ENCODE measurements at places on chromosomes 1 and 21.
A peak's percentile ranks its signal among the peaks of the same experiment; 100 is the strongest.

GRCh38 chr1:6016191-6016865 is 24.1 kb upstream of the NPHP4 start:
- no peak for DNase-seq

- no peak for DNase-seq
Measured at GRCh38 chr1:207155028-207155427, 51.0 kb downstream of the C4BPA start.

DNA sequence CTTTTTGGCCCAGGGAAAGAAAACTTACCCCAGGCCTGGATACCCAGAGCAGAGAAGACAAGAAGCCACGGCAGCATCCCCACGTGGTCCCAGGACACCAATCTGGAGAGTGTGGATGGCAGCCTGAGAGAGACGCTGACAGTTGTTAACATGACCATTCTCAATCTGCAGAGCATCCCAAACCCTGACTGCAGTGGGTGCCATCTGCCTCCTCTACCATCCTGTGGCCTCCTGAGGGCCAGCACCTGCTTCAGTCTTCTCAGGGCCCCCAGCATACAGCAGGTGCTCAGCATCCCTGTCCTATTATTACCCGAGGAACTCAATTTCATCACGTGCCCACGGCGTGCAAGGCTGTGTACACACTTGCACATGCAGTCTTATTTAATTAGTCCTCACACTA is 785 bp downstream of the PGLYRP4 start:
- DNase-seq: no peak

DNA sequence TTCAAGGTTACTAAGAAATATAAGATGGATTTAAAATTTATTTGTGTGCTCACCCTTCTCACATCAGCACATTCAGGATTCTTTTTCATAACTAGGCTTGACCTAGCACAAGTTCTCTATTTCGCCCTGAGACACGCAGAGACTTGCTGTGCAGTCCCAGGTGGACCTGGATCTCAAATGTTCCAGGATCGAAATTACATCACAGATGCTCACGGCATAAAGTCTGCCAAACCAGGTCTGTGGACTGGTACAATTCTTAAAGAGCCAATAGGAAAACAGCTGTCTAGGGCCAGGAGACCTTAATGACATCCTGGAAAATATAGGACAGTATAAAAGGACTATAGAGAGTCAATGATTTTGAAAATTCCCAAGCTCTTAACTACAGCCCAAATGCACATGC is 2.2 kb downstream of the PGBD5 start:
- DNase-seq: no peak

DNA sequence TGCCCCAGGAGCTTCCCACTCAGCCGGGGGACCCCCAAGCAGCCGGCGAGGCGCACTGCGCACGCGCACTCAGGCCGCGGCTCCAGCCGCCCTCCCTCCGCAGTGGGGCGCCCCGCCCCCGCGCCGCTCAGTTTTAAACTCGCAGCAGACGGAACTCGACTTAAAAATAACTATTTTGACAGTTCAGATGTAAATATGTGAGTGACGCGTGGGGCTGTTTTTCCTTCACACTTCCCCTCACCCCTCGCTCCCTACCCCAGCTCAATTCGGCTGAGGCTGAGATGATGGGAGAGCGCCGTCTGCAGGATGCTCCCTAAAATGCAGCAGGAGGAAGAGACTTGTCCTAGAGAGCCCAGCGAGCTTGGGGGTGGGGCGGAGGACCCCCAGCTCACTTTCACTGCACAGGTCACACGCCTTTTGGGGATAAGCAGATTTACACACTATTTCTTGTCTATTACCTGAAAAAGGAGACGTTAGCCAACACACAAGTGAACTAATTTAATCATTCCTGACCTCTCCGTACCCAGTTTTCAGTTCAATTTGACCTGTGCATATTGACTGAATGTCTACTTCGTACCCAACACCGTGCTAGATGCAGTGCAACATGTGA is 8.9 kb upstream of the LEMD1 start:
- DNase-seq: peak; percentile 43

DNA sequence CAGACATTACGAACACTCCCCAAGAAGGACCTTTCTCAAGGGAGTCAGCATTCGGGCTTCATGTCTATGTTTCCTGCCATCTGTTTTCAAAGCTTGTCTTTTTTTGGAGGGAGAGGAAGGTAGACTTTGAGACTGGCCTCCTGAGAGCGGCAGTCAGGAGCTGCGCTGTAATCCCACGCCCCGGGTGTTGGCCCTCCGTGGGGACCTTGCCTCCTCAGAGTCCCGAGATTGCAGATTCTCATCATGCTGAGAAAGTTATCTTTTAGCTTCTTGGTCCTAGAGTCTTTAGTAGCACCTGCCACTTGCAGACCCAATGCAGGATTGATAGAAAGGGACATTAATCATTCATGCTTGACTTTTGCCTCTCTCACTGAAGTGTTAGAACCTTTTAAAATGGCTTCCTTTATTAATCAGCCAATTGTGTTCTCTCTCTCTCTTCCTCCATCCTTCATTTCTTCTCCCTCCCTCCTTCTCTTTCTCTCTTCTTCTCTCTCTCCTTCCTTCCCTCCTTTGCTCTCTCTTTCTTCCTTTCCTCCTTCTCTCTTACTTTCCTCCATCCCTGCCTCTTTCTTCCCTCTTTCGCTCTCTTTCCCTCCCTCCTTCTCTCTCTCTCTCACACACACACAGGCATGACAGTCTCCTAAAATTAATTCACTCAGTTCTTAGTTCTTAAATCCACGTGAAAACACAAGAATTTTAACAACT is 25.2 kb upstream of the GNPAT start:
- no peak for DNase-seq

DNA sequence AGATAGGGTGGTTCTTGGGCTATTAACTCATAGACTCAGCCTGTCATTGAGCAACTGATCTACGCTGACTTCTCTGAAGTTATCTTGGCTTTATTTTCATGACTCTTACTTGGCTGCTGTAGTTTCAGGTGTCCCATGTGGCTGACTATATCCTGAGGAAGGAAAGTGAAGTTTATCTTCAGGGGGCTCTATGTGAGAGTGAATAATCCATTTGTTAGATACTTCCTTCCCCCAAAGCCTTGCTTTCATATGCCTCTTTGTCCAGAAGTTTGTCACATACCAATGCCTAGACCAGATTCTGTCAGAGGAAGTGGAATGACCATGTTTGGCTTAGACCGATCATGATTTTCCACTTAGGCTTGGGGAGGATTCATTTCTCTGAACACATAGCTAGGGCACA is 27.9 kb upstream of the C1orf87 start:
- no peak for DNase-seq

- DNase-seq: no peak
Measured at GRCh38 chr21:31064803-31065202, 26.5 kb upstream of the KRTAP19-8 start.

DNA sequence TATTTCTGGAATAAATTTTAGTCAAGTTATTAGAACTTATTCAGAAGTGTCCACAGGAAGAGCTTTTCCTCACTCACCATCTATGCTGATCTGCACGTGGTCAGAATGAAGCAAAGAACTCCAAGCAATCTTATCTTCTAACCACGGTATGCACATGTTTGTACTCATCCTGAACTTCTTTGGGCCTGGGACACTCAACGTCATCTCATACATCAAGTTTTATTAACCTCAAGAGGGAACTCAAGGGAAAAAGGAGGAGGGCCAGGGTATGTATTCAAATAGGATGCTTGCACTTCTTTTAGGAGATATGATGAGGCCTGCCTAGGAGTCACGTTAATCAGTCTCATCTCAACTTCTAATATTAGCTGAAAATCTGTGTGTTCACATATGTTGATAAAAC is 142.5 kb downstream of the C1orf94 start:
- no peak for DNase-seq

DNA sequence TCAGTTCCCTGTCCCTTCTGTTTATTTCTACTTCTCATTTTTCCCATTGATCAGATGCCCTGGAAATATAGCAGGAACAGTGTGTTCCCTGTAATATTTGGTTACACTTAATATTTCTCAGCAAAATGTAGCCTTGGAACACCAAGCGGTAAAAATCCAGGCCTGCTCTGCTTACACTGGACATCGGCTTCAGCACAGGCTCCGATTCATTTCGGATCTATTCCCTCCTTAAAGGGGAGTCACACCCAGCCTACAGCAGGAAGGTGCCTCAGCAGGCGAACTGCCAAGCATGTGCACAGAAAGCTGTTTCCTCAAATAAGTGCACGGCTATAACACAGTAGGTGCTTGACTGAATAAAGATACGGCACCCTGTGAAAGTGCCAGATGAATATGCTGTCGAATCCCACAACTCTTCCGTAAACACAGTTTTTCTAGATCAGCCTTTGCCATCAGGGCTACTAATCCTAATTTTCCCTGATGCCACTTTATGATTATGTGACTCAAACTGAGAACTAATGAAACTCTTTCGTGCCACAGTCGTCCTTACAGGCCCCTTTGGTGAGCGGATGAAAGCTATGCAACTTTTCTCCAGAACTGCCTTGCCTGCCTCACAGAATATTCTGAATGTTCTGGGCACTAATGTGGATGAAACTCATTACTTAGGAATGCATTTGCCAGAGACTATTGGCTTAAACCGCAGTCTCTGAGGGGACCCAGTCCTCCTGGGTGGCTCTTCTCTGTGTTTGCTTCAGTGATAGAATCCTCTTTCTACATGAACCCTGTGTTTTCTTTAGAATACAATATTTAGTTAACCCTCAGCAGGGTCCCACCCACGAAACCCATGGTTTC is 275.5 kb upstream of the RUNX1 start:
- DNase-seq: peak; percentile 22

DNA sequence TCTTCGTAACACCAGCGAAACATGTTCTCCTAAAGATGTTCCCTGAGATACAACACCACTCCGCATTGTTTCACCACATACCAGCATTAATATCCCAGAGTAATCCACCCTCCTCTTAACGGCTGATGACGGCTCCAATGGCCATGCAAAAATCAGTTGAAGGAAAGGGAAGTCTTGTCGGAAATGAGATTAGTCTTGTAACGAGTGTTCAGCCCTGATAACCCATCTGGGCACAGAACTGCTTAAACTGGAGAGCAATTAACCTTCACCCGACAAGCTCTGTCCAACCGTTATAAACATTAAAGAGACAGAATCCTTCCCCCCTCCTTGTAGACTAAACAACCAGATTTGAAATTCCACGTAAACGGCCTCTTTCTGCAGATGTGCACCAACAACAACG is 21.9 kb downstream of the ERG start:
- no peak for DNase-seq

DNA sequence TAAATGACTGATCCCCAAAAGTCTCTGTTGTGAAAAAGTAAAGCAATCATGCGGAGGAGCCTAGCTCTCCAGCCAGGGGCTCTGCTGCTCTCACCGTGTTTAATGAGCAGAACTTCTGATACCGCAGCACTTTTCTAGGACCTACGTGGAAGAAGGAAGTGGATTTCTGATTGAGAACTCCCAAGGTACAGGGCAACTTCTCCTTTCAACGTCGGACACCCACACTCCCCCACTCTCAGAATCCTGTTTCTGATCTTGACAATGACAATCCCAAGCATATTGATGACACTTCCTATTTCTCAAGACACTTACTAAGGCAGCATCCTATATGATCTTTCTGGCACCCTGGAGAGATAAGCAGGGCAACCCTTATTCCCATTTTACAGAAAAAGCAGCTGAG is 78.4 kb downstream of the PROX1 start:
- DNase-seq: no peak

DNA sequence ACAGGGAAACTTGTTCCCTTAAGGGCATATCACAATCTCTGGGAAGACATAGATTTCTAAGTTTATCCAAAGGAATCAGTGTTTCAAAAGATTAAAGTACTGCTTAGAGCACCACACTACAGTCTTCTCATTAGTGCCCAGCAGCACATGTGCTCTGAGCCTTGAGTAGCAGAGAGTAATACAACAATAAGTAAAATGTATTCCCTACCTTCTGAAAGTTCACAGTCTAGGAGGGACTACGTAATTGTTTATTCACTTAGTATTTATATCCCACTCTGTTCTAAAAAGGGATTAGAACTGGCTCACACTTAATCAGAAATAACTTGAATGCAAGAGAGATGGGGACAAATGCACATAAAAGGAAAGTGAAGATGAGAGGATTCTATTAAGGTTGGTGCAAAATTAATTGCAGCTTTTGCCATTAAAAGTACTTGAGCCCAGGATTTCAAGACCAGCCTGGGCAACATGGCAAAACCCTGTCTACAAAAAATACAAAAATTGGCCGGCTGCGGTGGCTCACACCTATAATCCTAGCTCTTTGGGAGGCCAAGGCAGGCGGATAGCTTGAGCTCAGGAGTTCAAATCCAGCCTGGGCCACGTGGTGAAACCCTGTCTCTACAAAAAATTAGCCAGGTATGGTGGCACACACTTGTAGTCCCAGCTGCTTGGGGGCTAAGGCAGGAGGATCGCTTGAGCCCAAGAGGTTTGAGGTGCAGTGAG is 9.0 kb downstream of the SYNC start:
- no peak for DNase-seq

DNA sequence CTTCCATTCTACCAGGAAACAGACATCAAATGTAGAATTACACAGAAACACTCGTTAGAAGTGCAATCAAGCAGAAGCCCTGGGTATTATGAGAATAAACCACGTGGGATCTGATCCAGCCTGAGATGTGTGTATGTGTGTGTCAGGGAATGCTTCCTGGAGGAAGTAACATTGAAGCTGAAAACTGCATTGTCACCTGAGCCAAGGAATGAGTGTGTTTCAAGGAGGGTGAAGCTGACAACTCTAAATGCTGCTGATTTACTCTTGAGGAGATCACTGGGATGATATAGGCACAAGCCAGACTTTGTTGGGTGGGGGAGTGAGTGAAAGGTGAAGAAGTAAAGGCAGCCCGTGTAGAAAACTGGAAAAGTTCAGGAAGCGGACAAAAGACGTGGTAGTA is 27.6 kb downstream of the FAAH start:
- no peak for DNase-seq

- DNase-seq: no peak
Measured at GRCh38 chr1:58340185-58340584, 206.3 kb downstream of the OMA1 start.

DNA sequence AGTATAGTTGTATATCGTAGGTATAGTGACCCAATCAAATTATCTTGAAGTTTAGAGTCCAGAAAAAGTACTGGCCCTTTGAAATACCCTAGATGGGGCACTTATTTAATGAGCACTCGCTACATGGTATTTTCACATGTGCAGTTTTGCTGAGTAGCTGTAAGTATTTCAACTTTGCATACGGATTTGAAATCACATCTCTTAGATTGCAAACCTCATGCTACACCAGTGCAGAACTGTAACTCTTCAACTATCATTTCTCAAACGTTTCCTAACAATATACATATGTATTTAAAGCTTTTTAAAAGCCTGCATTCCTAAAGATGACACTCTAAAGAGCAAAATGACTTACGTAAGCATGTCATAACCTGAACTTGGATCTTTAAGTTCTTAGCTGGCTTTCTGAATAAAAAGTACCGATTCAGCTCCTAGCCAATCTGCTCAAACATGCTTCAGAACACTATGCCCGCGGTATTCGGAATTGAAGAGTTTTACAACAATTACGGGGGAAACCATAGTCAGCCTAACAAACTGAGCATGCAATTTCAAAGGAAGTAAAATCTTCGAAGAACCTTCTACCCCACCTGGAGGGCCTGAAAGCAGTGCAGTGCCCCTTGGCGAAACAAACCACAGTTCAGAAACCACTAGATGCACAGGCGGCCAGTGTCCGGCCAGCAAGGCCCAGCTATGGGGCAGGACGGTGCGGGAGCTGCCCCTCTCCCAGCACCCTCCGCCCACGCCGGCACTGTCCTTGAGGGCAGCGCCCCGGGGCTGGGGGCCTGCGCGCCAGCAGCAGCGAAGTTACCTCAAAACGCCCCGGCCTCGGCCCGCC is 863 bp downstream of the FH start:
- peak; percentile 4 for DNase-seq

GRCh38 chr1:184567009-184567408 is 180.2 kb downstream of the C1orf21 start:
- no peak for DNase-seq

Data from LoVo (cell line).